Endodermal cell (in vitro differentiated cells): ENCODE measurements at places on chromosomes 11 and 22. TPM values are rescaled to one million over a fixed set of nuclear protein-coding genes. Genes with fewer than 3 reads are reported as not detected.

Gene UBQLNL
- total RNA-seq: 0.20 TPM in 1 of 3 replicates, not detected in the others

Gene TPP1
- total RNA-seq: 62.9 and 68.3 TPM in 2 replicates

DNA sequence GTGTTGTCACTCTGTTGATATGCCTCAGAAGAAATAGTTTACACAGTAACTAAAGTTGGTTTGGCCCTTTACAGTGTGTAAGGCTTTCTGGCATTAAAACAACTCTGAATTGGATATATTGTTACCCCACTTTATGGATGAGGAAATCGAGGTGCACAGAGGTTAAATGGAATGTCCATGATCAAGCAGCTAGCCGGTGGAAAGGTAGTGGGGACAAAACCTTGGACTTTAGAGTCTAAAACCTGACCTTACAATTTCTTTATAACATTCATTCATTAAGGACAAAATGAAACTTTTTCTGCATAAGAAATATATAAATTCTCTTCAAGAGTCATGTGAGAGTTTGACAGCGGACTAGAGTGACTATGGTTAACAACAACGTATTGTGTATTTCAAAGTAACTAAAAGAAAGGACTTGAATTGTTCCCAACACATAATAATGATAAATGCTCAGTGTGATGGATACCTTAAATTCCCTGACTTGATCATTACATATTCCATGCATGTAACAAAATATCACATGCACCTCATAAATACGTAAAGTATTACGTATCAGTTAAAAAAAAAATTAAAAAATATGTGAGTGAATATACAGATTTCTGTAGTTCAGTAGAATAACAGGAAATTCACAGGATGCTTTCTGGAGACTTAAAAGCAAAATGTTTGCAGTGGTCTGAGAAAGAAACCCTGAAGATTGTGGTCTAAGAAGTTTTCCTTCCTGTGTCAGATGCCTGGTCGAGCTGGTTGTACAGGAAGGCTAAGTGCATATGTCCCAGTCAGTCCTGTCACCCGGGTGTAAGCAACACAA lies 51.0 kb downstream of the TEAD1 start:
- no peak for DNase-seq
- no peak overlapping the region for H3K27ac ChIP-seq
- H3K4me1 ChIP-seq: peaks cover 31% of the 10 kb centered on the region
- no peaks in the 10 kb centered on the region for H3K27me3 ChIP-seq

Gene RTN4RL2
- total RNA-seq: 0.94 to 1.5 TPM (median 1.4 TPM) in 3 replicates

Gene LDHAL6A
- total RNA-seq: not detected in 2 replicates

Gene KDM4D
- total RNA-seq: 0.66 to 3.1 TPM (median 2.8 TPM) in 3 replicates

DNA sequence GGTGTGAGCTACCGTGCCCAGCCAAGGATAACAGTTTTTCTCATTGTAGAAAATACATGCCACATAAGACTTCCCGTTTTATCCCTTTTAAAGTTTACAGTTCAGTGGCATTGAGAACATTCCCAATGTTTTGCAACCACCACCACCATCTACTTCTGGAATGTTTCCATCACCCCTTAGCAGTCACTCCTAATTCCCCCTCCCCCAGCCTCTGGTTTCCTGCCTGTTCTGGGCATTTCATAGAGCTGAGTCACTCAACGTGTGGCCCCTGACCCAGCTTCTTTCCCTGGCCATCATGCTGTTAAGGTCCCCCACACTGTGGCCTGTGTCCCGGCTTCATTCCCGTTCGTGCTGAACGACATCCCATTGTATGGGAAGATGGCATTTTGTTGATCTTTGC lies 30.7 kb downstream of the FGF4 start:
- H3K36me3 ChIP-seq: no peaks in the 10 kb centered on the region
- no peaks in the 10 kb centered on the region for H3K4me1 ChIP-seq
- peak; percentile 90 for DNase-seq
- no peaks in the 10 kb centered on the region for H3K27me3 ChIP-seq

Gene GLB1L3
- 7.1 and 7.6 TPM in 2 replicates for total RNA-seq

Gene BAIAP2L2
- 3.3 to 5.1 TPM (median 3.7 TPM) in 3 replicates for total RNA-seq

GRCh38 chr22:50696799-50697561 lies 24.4 kb downstream of the SHANK3 start:
- peaks cover 5% of the 10 kb centered on the region for H3K27me3 ChIP-seq
- H3K4me1 ChIP-seq: no peaks in the 10 kb centered on the region
- peak; percentile 80 for DNase-seq
- H3K4me3 ChIP-seq: peak overlapping the region; percentile 56
- no peak overlapping the region for H3K27ac ChIP-seq

Gene TMPRSS5
- total RNA-seq: 1.0 and 2.8 TPM in 2 replicates

Gene MYOD1
- total RNA-seq: not detected in 2 replicates

GRCh38 chr11:2002807-2003206 lies 5.2 kb upstream of the H19 start:
- H3K36me3 ChIP-seq: no peaks in the 10 kb centered on the region
- no peak overlapping the region for H3K27ac ChIP-seq
- no peaks in the 10 kb centered on the region for H3K4me1 ChIP-seq
- H3K4me3 ChIP-seq: no peak overlapping the region

Gene APOBEC3G
- 19.1 and 19.7 TPM in 2 replicates for total RNA-seq

- no peak overlapping the region for H3K4me3 ChIP-seq
- H3K27ac ChIP-seq: no peak overlapping the region
- H3K4me1 ChIP-seq: peaks cover 12% of the 10 kb centered on the region
Measured at GRCh38 chr11:2702771-2703362, 3.1 kb upstream of the KCNQ1OT1 start.

DNA sequence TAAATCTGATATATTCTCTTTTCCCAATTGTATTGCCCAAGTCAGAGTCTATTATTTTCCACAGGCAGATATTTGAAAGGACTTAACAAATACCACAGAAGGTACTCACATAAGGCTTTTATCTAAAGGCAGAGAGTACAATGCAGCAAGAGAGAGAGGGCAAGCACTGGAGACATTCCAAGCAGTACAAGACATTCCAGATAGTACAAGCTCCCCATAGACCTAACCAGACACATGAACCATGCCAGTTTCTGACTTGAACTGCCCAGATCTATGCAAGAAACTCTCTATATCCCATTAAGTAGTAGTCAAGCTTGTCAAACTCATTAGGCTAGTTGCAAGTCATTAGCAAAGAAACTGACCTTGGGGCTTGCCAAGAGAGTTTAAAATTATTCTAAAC lies 11.2 kb upstream of the MS4A6E start:
- no peaks in the 10 kb centered on the region for H3K36me3 ChIP-seq
- no peaks in the 10 kb centered on the region for H3K27me3 ChIP-seq
- DNase-seq: no peak
- H3K4me3 ChIP-seq: no peak overlapping the region
- H3K27ac ChIP-seq: no peak overlapping the region

Gene LRRC74B
- total RNA-seq: not detected in 2 replicates

Gene LRRC32
- total RNA-seq: 1.4 to 4.0 TPM (median 1.6 TPM) in 3 replicates

Gene OR2AT4
- total RNA-seq: not detected in 2 replicates

DNA sequence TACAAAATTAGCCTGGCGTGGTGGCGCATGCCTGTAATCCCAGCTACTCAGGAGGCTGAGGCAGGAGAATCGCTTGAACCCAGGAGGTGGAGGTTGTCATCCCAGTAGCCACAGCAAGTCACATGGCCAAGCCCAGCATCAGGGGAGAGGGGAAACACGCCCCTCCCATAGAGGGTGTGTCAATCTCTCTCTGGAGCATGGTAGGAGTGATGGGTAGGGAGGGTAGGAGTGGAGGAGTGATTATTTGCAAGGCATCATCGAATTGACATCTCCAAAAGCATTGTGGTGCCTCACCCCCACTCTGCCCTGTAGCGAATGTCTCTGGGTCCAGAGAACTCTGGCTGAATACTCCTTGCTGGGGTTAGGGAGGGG lies 6.1 kb upstream of the SSTR3 start:
- no peaks in the 10 kb centered on the region for H3K27me3 ChIP-seq
- no peak overlapping the region for H3K27ac ChIP-seq
- H3K36me3 ChIP-seq: no peaks in the 10 kb centered on the region
- DNase-seq: no peak
- H3K4me3 ChIP-seq: no peak overlapping the region

Gene FREY1
- total RNA-seq: 1.5 and 2.0 TPM in 2 replicates
